ENCODE measurements at places on chromosomes 16 and 17. TPM values are rescaled to one million over a fixed set of nuclear protein-coding genes. Genes with fewer than 3 reads are reported as not detected.

The TMEM114 gene
- not detected for total RNA-seq

The CSH1 gene
- total RNA-seq = not detected

- DNase-seq = no peak
- no peaks in the 10 kb centered on the region for H3K36me3 ChIP-seq
- H3K27ac ChIP-seq = no peak overlapping the region
- peaks cover 70% of the 10 kb centered on the region for H3K4me1 ChIP-seq
- H3K27me3 ChIP-seq = no peaks in the 10 kb centered on the region
Observed at GRCh38 chr17:77885678-77886386, 72.7 kb upstream of the TNRC6C start.

DNA sequence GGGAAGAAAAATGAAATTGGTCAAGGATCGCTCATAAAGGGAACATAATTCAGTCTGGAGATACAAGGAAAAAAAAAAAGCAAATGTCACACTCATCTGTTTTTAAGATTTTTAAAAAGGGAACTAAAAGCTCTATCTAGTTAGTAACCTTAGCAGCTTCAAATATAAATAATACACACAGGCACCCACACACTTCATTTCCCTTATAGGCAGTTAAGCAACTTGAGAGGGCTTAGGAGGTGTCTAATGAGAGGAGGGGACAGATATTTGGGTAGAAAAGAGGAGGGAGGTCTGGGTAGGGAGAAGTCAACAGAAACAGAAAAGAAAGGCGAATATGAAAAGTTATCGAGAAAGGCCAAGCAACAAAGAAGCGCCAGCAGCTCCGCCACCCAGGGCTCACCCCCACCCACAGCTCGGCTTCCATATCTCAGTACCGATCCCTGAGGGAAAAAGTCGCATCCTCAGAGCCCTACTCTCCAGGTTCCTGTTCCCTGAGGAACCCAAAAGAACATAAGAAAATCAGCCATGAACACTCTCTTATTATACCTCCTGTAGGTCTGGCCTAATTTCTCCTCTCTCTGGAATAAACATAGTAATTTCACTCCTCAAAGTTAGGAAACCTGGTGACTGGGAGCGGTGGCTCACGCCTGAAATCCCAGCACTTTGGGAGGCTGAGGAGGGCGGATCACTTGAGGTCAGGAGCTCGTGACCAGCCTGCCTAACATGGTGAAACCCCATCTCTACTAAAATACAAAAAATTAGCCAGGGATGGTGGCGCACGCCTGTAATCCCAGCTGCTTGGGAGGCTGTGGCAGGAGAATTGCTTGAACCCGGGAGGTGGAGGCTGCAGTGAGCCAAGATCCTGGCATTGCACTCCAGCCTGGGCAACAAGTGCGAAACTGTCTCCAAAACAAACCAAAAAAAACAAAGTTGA is 69.6 kb upstream of the RCVRN start:
- no peaks in the 10 kb centered on the region for H3K4me1 ChIP-seq
- DNase-seq = no peak
- H3K27ac ChIP-seq = no peak overlapping the region
- no peaks in the 10 kb centered on the region for H3K36me3 ChIP-seq
- no peak overlapping the region for H3K4me3 ChIP-seq

- H3K4me3 ChIP-seq = no peak overlapping the region
- H3K27me3 ChIP-seq = no peaks in the 10 kb centered on the region
- no peaks in the 10 kb centered on the region for H3K36me3 ChIP-seq
- no peak overlapping the region for H3K27ac ChIP-seq
- no peak for DNase-seq
Observed at GRCh38 chr16:69712277-69712676, 14.1 kb downstream of the NQO1 start.

DNA sequence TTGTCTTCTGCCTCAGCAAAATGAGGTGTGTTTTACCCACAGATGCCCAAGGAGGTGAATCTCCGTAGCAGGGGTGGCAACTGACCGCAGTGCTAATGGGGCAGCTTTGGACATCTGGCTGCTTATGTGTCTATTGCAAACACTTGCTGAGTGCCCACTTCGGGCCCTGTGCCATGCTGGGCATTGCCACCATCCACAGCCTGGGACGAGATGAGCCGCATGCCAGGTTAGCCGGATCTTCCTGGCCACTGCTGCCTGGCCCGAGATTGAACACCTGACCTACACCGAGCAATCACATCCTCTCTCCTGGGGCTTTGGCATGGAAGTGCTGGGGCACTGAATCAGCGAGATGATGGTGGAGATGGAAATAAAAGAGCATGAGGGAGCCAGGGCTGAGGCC is 238.7 kb downstream of the GSG1L start:
- H3K27ac ChIP-seq = no peak overlapping the region
- no peaks in the 10 kb centered on the region for H3K27me3 ChIP-seq
- no peaks in the 10 kb centered on the region for H3K4me1 ChIP-seq
- no peak overlapping the region for H3K4me3 ChIP-seq
- no peaks in the 10 kb centered on the region for H3K36me3 ChIP-seq

GRCh38 chr17:58238147-58238634 is at the start of gene LPO:
Gene LPO (plus strand): TSS chr17:58238584. CDS start chr17:58242980, 4,396 bp downstream.
- H3K27ac ChIP-seq = no peak within 1 kb of the TSS
- H3K4me3 ChIP-seq = no peak within 1 kb of the TSS
- peaks cover 3% of the 10 kb centered on the region for H3K4me1 ChIP-seq
- no peak for DNase-seq
- H3K27me3 ChIP-seq = peaks cover 2% of the 10 kb centered on the region
- no peaks in the 10 kb centered on the region for H3K36me3 ChIP-seq

DNA sequence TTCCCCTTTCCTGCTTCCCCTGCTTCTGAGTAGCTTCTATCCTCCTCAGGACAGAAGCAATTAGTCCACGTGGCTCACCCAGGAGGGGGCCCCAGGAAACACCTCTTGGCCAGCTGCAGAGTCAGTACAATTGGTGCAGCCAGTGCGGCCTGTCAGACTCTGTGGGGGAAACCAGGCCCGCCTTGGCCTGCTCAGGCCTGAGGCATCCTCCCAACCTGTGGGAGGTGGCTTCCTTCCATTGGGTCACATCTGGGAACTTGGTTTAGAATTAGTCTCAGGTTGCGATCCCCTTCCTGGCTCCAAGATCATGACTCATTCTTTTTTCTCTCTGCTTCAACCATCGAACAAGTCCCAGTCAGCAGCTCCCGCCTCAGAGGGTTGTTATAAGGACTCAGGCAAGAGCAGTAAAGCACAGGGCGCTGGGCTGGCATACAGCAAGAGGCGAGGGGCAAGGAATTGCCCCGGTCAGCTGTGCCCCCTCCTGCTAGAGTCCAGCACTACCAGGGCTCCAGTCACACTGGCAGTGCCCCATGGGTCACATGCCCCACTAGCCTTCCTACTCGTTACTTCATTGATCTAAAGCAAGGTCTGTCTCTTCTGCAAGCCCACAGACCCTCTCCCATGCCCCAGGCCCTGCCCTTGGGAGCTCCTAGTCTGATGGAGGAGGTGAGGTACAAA is 8.1 kb upstream of the EPX start:
- H3K4me1 ChIP-seq = no peaks in the 10 kb centered on the region
- no peak overlapping the region for H3K27ac ChIP-seq
- no peak for DNase-seq

DNA sequence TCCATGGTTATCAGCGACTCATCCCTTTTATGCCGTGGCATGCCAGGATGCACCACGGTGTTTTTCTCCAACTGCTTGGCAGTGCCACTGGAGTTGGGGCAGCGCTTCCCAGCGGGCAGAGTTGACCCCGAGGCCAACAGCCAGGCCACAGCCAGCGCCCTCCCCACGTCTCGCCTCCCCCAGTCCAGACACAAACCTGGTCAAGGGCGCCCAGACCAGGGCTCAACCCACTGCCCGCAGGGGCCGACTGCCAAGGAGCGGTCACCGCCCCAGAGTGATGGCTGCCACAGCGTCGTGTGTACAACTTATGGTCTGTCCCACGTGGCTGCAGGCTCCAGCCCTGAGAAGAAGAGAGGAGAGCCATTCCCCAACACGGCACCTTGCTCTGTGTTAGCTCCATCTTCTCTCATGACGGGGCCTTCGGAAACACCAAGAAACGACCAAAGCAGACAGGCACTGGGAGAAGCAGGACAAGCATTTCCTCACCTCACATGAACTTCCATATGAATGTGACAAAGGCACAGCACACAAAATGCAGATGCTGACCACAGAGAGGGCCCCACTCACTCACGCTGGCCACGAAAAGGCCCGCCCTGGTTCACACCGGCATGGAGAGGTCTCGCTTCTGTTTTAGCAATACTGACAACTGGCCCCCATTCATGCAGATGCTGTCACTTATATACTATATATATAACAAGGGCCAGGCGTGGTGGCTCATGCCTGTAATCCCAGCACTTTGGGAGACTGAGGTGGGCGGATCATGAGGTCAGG is 27.0 kb downstream of the AXIN1 start:
- H3K4me3 ChIP-seq = peak overlapping the region; percentile 53
- H3K27ac ChIP-seq = peak overlapping the region; percentile 84
- peaks cover 20% of the 10 kb centered on the region for H3K4me1 ChIP-seq
- no peaks in the 10 kb centered on the region for H3K36me3 ChIP-seq
- H3K27me3 ChIP-seq = no peaks in the 10 kb centered on the region

DNA sequence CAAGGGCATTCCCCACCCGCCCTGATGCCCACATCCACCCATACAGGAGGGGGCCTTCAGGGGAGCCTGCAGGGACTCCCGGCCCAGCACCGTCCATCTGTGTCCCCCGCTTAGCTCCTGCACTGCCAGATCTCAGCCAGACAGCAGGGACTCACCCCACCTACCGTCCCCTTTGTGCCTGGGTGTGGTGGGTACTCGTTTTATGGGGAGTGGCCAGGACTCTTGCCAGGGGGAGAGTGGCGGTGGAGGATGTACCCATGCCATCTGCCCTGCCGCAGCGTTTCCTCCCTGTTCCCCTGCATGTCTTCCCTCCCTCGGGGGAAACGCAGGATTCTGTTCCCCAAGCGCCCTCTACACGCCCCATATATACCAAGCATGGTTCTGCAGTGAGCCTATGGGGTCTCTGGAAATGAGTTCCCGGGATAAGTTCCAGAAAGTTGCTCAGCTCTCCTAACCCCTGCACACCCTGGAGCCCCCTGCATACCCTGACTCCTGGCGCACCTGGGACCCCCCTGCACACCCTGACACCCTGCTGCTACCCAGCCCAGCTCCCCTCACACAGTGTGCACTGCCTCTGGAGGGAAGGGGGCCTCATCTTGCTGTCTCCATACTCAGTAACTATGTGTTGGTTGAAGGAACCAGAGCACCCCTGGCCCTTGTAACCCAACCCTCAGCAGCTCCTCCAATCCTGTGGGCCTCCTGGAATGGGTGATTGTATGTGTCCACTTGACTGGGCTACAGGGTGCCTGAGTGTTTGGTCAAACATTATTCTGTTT is 4.2 kb upstream of the MAFG start:
- no peak for DNase-seq
- no peaks in the 10 kb centered on the region for H3K36me3 ChIP-seq
- H3K4me1 ChIP-seq = peaks cover 3% of the 10 kb centered on the region

DNA sequence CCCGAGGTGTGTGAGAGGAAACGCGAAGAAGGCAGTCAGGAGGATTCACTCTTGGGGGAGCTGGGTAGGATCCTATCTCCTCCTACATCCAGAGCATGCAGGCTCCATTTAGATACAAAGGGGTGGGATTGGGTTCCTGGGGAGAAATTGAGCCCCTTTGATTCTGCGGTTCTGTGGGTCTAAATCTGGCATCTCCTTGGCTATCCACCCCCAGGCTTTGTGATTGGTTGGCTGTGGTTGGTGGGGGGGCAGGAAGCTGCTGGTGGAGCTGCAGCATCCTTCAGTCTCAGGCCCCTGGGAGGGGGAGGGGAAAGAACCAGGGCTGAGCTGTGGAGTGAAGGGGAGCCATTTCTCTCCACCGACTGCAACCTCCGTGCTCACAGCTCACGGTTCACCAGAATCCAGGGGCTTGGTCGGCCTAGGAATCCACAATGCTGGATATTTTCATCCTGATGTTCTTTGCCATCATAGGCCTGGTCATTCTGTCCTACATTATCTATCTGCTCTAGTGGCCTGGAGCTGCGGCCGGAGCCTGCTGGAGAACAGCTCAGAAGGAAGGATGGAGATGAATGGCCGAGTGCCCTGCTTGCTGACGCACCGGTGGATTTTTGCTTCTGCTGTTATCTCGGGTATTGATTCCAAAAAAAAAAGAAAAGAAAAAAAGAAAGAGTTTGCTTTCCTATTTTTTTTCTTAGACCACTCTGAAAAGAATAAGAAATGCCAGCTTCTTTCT is at the start of gene LASP1NB:
TSS of gene LASP1NB (plus strand) at position 352 of the 733 bp plus-strand sequence.
- H3K4me3 ChIP-seq = no peak within 1 kb of the TSS
- H3K27ac ChIP-seq = peak within 1 kb of the TSS; percentile 29

DNA sequence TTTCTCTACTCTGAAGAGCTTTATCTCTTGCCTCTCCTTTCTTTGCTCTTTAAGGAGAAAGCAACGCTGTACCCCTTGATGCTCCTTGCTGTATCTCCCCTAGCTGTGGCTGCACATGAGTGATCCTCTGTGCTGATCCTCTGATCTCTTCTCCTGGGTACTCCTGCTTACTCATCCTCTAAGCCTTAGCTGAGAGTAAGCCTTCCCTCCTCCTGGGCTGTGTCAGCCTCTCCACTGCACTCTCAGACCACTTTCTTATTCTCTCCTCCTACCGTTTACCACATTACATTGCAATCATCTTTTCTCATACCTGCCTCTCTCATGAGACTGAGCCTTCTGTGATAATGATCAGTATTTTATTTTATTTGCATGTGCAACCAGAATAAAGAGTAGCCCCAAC is 25.1 kb downstream of the SOX9 start:
- DNase-seq = no peak
- no peaks in the 10 kb centered on the region for H3K4me1 ChIP-seq

DNA sequence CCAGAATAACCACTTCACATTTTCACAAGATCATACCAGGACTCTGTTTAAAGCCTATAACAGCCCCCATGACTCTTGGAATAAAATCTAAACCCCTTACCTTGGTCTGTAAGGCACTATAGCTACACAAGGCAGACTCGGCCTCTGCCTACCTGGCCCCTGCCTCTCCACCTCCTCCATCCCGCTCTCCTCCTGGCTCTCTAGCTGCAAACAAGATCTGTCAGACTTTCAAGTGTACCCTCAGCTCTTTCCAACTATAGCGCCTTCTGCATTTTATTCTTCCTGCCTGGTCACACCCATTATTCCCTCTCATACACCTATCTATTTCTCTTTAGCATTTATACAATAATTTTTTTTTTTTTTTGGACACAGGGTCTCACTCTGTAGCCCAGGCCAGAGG is 8.2 kb downstream of the USP31 start:
- DNase-seq = no peak
- no peak overlapping the region for H3K27ac ChIP-seq
- H3K4me1 ChIP-seq = no peaks in the 10 kb centered on the region
- H3K4me3 ChIP-seq = no peak overlapping the region

GRCh38 chr17:11490171-11490755 is 108.0 kb upstream of the DNAH9 start:
- no peak overlapping the region for H3K4me3 ChIP-seq
- no peaks in the 10 kb centered on the region for H3K36me3 ChIP-seq
- no peaks in the 10 kb centered on the region for H3K27me3 ChIP-seq
